ENCODE measurements at places on chromosomes 16 and 17.

DNA sequence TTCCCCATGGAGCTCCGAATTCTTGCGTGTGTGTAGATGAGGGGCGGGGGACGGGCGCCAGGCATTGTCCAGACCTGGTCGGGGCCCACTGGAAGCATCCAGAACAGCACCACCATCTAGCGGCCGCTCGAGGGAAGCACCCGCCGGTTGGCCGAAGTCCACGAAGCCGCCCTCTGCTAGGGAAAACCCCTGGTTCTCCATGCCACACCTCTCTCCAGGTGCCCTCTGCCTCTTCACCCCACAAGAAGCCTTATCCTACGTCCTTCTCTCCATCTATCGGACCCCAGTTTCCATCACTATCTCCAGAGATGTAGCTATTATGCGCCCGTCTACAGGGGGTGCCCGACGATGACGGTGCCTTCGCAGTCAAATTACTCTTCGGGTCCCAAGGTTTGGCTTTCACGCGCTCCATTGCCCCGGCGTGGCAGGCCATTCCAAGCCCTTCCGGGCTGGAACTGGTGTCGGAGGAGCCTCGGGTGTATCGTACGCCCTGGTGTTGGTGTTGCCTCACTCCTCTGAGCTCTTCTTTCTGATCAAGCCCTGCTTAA lies 617 bp upstream of the SENP3 start:
- peaks cover 23% of the 10 kb centered on the region for H3K36me3 ChIP-seq
- H3K27ac ChIP-seq: peak overlapping the region; percentile 76
- no peaks in the 10 kb centered on the region for H3K27me3 ChIP-seq
- H3K4me3 ChIP-seq: peak overlapping the region; percentile 58

GRCh38 chr16:24309258-24310142 lies 53.4 kb downstream of the CACNG3 start:
- no peaks in the 10 kb centered on the region for H3K36me3 ChIP-seq
- H3K4me1 ChIP-seq: peaks cover 8% of the 10 kb centered on the region
- no peak overlapping the region for H3K27ac ChIP-seq
- H3K27me3 ChIP-seq: no peaks in the 10 kb centered on the region
- no peak overlapping the region for H3K4me3 ChIP-seq

GRCh38 chr17:9905902-9906301 lies 831 bp upstream of the RCVRN start:
- H3K36me3 ChIP-seq: no peaks in the 10 kb centered on the region
- no peak overlapping the region for H3K4me3 ChIP-seq
- DNase-seq: no peak
- no peak overlapping the region for H3K27ac ChIP-seq

GRCh38 chr17:39237586-39237985 lies 11.8 kb upstream of the STAC2 start:
- H3K27me3 ChIP-seq: no peaks in the 10 kb centered on the region
- H3K4me3 ChIP-seq: no peak overlapping the region
- H3K36me3 ChIP-seq: no peaks in the 10 kb centered on the region
- no peak for DNase-seq
- peaks cover 11% of the 10 kb centered on the region for H3K4me1 ChIP-seq

DNA sequence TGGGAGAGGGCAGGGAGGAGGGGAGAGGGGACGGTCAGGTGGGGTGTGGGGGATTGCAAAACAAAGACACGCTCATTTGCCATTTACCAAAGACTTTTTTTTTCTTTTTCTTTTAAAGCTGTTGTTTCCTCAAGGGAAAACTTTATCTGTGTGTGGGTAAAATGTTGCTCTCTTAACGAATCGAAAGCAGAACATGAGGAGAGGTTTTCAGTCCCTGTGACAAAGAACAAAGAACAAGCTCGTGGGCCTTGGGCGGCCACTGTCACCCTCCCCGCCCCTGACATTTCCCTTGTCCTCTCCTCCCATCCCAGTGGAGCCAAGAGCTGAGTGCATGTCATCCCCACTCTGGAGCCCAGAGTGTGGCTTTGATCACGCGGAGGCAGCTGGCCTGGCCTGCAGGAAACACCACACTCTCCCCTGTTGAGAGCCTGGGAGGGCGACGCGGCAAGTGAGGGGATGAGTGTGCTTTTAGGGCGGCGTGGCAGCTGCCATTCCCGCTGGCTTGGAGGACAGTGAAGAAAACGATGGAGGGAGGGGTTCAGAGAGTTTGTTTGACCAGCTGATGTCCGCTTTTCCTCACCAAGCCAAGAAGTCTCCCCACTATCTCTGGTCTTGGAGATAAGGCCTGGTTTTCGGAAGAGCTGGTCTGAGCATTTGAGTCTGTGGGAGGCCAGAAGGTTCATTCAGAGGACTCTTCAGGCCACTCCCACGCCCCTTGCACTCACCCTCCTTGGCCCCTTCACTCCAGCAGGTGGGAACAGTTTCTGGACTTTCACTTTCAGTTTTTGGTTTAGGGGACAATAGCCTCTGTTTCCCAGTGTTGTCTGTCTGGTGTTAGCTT lies 11.4 kb downstream of the CCR7 start:
- DNase-seq: peak; percentile 30
- H3K27me3 ChIP-seq: no peaks in the 10 kb centered on the region
- no peaks in the 10 kb centered on the region for H3K36me3 ChIP-seq
- H3K4me3 ChIP-seq: no peak overlapping the region
- peaks cover 12% of the 10 kb centered on the region for H3K4me1 ChIP-seq
- H3K27ac ChIP-seq: no peak overlapping the region

GRCh38 chr17:39548494-39549225 lies 59.1 kb downstream of the NEUROD2 start:
- H3K36me3 ChIP-seq: peaks cover 6% of the 10 kb centered on the region
- H3K4me3 ChIP-seq: no peak overlapping the region
- DNase-seq: no peak
- H3K27ac ChIP-seq: no peak overlapping the region
- H3K27me3 ChIP-seq: no peaks in the 10 kb centered on the region

DNA sequence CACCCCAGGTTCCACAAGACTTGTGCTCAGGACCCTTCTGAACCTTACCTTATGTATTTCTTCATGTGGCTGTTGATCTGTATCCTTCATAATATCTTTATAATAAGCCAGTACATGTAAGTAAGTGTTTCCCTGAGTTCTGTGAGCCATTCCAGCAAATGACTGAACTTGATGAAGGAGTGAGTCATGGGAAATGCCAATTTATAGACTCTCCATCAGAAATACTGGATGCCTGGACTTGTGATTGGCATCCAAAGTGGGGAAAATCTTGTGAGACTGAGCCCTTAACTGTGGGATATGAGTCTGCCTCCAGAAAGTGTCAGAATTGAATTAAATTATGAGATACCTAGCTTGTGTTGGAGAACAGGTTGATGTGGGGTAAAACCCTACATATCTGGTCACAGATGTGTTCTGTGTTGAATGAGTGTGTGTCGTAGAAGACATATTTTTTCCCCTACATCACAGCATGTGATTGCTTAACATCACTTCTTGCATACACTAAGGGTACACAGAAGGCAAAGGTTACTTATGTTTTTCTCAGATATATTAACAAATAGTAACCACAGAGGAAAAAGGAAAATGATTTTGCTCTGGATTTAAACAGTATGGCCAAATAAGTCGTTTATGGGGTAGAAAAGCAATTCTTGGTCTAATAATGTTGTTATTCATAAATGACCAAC lies 70.2 kb upstream of the NETO2 start:
- H3K36me3 ChIP-seq: peaks cover 13% of the 10 kb centered on the region
- H3K27ac ChIP-seq: no peak overlapping the region
- no peaks in the 10 kb centered on the region for H3K4me1 ChIP-seq
- H3K27me3 ChIP-seq: no peaks in the 10 kb centered on the region

GRCh38 chr17:79214940-79215604 lies 140.4 kb downstream of the ENGASE start:
- no peak overlapping the region for H3K27ac ChIP-seq
- no peak overlapping the region for H3K4me3 ChIP-seq
- no peaks in the 10 kb centered on the region for H3K36me3 ChIP-seq
- peaks cover 19% of the 10 kb centered on the region for H3K27me3 ChIP-seq

- DNase-seq: no peak
- H3K4me3 ChIP-seq: no peak overlapping the region
- no peaks in the 10 kb centered on the region for H3K36me3 ChIP-seq
Observed at GRCh38 chr16:54128629-54129234, 157.9 kb downstream of the IRX3 start.

GRCh38 chr17:61291451-61292285 lies 108.0 kb upstream of the TBX2 start:
- H3K27me3 ChIP-seq: no peaks in the 10 kb centered on the region
- peaks cover 3% of the 10 kb centered on the region for H3K4me1 ChIP-seq
- DNase-seq: no peak
- H3K36me3 ChIP-seq: no peaks in the 10 kb centered on the region
- H3K27ac ChIP-seq: no peak overlapping the region

Measured in RWPE2 (cell line).